ENCODE measurements at places on chromosomes 7 and 10. TPM values are rescaled to one million over a fixed set of nuclear protein-coding genes. Genes with fewer than 3 reads are reported as not detected.

PROSER2 gene
- polyA plus RNA-seq: 0.63 TPM

PTF1A gene
- not detected for polyA plus RNA-seq

GRCh38 chr10:24255115-24255880, 46.4 kb downstream of the KIAA1217 start:
- DNase-seq: no peak

- DNase-seq: no peak
Measured at GRCh38 chr10:44369854-44370253, 15.0 kb downstream of the CXCL12 start.

- DNase-seq: no peak
Measured at GRCh38 chr7:28028471-28028870, 152.1 kb downstream of the JAZF1 start.

GRCh38 chr7:141272417-141272816, 198.6 kb downstream of the TMEM178B start:
- no peak for DNase-seq

GRCh38 chr10:18155321-18155720, 15.1 kb downstream of the CACNB2 start:
- no peak for DNase-seq

Measured in psoas muscle (tissue), 8 donors.